ENCODE measurements at places on chromosomes 1 and 21. TPM values are rescaled to one million over a fixed set of nuclear protein-coding genes. Genes with fewer than 3 reads are reported as not detected.

PROK1 gene
- not detected for polyA plus RNA-seq

SELENOF gene
- 186 TPM for polyA plus RNA-seq

TTLL10 gene
- not detected for polyA plus RNA-seq

ERG gene
- polyA plus RNA-seq: not detected

B3GALT2 gene
- 0.10 TPM for polyA plus RNA-seq

KPRP gene
- polyA plus RNA-seq: not detected

SYTL1 gene
- polyA plus RNA-seq: 21.5 TPM

PGLYRP3 gene
- polyA plus RNA-seq: not detected

LYPD8 gene
- polyA plus RNA-seq: not detected

MROH7 gene
- not detected for polyA plus RNA-seq

OR2T33 gene
- not detected for polyA plus RNA-seq

RGSL1 gene
- polyA plus RNA-seq: 0.28 TPM

PDZK1IP1 gene
- polyA plus RNA-seq: not detected

SV2A gene
- polyA plus RNA-seq: 4.5 TPM

GUCA2A gene
- not detected for polyA plus RNA-seq
